ENCODE measurements at places on chromosomes 5 and 9.
A peak's percentile ranks its signal among the peaks of the same experiment; 100 is the strongest.

- DNase-seq, result no peak
These were observed 32.7 kb downstream of the PSD2 start for GRCh38 chr5:139828207-139828895.

DNA sequence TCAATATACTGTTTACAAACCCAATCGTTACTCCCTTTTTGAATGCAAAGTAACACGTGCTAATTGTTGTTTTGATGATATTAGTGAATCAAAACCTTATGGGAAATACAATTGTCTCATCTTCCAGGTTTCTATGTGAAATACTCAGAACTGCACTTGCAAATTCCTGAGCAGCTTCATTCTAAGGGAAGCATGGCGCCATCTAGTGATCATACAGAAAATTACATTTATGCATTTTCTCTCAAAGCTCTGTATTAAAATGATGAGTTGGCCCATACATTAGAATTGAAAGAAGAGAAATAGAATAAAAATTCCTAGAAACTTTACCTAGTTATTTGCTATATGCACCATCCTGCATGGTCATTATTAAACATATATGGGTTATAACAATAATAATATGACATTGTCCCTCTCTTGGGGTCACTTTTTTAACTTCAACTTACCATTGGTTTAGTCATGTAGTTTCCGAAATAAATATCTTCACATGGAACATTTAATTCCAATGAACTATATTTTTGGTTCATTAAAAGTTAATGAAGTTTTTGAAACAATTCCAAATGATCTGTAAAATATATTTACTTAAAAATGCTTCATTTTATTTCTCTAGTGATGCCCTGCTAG, 220.0 kb downstream of the PDE4D start:
- peak; percentile 9 for DNase-seq

DNA sequence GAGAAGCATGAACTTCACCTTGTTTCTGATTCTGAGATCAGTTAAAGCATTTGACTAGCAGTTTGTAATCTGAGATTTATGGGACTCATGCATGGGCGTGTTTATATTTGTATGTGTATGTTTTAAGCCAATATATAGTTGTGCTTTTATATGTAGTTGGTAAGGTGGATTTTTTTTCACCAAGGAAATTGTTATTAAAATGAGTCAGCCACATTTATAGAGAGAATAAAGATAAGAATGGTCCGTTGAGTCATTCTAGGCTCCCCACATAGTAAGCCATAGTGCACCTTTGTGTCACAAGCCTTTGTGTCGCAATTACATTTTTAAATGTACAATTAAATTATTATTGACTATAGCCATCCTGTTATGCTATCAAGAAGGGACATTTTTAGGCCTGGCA, 89.0 kb downstream of the NLN start:
- no peak for DNase-seq

DNA sequence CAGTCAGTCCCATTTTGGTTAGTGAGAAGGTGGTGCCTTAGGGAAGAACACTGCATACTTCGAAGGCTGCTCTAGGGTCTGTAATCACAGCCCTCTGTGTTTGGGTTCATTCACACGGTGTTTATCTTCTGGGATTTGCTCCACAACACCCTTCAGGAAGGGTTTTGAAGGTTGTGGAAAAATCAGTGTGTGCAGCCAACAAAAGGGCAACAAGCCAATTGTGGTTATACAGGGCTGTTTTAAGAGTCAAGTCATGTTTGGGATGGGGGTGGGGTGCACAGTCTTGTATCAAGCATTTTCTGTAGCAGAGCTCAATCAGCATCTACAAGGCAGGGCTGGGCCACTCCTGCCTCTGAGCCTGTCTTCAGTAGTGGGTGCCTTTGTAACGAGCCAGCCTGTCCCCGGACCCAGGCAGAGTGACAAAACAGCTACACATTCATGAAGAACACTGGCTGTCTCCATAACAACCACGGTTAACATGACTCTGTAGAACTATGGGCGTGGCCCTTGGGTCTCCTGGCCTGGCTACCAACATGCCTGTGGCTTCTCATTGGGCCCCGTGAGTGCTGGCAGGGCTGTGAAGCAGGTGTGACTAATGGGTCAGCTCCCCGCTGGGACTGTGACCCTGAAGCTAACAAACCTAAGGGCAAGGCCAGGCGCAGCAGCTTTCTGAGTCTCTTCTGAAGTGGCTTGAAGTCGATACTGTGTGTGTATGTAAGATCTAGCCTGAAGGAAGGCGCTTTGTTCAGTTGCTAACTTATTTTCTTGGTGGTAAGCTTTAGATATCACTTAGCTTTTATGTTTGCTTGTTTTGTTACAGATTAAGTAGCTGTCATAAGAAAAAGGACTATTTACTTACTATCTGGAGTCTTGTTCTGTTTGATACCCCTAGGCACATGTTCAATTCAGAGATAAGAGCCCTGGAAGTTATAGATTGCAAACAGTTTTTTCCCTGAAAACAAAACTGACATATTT, 27.9 kb upstream of the GOLM1 start:
- no peak for DNase-seq

- no peak for DNase-seq
These were observed 10.7 kb downstream of the LOX start for GRCh38 chr5:122067390-122067789.

DNA sequence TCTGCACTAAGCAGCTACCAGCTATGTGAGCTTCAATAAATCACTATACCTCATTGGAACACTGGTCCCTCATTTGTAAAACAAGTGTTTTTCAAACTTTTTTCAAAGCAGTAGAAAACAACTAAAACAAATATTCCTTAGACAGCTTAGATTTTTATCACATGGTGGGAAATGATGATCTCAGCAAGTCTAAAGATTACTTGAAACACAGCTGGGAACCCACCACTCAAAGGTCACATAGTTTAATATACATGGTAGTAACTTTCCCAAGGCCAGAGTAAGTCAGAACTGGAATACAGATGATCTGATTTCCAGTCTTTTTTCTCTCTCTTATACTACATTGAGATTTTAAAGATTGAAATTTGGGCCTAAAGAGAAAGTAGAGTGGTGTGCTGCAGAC, 850 bp upstream of the C6 start:
- no peak for DNase-seq

DNA sequence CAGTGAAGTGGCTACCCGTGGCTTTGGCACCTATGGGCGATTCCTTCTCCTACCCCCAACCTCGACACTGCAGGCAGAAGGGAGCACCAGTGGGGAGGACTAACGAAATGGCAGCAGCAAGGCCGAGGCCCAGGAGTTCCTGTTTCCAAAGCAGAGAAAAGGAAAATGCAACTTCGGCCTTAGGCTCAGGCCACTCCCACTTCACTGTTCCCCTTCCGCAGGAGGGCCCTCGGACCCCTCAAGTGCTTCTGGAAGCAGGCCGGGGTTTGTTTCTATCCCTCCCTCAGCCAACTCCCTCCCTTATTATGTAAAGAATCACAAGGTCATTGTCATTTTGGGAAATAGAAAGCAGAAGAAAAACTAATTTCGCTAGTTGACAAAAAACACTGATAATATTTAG, 36.4 kb upstream of the NKX2-5 start:
- DNase-seq, result no peak

DNA sequence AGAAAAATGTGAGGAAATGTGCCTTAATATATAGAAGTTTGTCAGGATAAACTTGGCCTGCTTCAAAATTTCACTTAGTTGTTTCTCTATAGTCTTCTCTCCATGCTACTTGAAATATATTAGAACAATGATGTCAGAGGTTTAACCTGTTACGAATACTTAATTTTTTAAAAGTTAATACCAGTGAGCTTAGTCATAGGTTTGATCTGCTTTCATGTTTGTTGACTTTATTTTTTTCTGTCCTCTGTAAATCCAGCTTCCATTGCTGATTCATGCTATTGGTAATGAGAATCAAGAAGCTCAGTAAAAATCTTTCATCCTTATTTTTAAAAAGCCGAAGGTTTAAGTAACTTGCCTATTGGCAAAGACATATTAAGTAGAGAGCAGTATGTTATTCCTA, 27.9 kb downstream of the BDP1 start:
- no peak for DNase-seq

DNA sequence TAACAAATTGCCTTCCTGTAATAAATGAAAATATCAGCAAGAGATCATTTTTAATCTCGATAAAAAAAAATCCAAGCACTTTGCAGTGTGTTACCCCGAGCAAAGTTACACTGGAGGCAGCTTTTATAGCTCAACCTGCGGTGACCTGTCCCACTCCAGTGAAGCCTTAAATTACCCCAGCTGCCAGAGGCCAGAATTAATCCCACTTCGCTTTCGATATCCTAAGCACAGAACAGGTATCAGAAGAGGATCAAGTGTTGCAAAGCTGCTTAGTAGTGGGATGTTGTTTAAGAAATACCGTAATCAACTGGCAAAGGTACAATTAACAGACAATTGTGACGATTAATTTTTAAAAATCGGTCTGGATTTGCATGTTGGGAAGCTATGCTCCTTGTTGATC, 314.0 kb downstream of the AGTPBP1 start:
- DNase-seq, result no peak

DNA sequence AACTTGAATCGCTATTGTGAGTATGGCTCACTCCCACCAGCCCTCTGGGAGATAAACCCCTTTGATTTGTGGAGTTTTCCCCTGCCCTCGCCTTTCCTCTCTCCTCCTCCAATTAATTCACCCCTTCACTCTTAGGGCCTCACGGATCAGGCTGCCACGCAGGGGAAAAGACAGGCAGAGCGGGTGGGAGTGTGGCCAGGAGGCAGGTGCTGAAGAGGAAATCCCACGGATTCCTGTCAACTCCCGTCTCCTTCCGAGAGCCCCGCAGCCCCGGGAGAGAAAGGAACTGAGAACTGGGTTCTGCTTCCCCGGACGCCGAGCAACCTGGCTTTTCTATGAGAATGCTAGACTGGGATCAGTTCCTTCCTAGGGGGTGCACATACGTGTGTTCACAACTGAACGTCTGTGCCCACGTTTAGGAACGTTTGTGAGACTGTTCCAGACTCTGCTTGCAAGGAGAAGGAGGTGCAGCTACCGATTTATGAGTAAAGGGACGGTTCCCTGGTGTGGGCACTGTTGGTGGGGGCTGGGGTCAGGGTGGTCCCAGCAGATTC, 314.5 kb upstream of the TLE4 start:
- DNase-seq, result no peak

Data from activated CD4-positive, alpha-beta T cell treated with anti-CD3 and anti-CD28 coated beads, Interleukin-2, amount 50 U/mL, for 24 hours (primary cell).